ENCODE measurements at places on chromosomes 5 and 9.

- DNase-seq: no peak
Observed at GRCh38 chr5:50352382-50352781, 88.7 kb downstream of the EMB start.

DNA sequence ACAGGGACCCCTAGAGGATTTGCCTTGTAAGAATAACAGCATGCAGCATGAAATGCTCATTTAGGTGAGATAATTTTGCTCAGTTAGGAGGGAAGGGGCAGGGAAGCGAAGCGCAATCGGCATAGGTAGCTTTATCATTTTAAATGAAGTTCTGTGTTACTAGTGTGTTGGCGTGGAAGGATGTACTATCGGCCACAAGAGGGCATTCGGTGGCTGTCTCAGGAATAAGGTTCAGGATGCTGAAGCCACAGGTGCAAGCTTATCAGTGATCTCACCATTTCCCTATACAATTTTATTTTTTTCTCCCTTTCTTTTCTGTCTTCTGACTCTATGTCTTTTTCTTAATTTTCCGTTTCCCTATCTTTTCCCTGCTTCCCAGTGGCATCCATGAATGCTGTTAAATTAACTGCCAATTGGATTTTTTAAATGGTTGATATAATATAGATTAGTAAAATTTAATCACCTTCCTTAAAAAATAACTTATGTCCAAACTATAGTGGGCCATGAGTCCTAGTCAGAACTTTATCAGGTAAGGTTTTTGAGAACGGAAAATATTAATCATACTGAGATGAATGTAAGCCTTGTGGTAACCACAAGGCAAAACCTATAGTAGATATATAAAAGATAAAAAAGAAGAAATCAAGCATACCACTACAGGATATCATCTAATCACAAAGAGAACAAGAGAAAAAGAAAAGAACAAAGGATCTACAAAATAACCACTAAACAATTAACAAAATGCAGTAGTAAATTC is 1.2 kb upstream of the INSL6 start:
- peak; percentile 53 for DNase-seq

DNA sequence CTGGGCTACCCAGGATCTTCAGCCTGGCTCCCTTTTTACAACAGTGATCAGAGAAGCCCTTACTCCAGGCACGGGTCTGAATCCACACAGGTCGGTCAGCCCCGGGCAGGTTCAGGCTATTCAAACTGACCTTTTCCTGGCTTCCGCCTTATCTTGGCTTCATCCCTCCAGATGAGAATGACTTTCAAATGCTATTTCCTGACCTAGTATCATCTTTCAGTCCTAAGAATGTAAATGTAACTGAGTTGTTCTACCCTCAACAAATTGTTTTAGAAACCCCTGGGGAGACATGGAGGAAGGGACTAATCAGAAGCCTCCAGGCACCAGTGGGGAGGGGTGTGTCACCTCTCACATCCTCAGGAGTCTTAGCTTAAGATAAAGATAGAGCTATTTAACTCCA is 213.2 kb downstream of the EPB41L4A start:
- no peak for DNase-seq

DNA sequence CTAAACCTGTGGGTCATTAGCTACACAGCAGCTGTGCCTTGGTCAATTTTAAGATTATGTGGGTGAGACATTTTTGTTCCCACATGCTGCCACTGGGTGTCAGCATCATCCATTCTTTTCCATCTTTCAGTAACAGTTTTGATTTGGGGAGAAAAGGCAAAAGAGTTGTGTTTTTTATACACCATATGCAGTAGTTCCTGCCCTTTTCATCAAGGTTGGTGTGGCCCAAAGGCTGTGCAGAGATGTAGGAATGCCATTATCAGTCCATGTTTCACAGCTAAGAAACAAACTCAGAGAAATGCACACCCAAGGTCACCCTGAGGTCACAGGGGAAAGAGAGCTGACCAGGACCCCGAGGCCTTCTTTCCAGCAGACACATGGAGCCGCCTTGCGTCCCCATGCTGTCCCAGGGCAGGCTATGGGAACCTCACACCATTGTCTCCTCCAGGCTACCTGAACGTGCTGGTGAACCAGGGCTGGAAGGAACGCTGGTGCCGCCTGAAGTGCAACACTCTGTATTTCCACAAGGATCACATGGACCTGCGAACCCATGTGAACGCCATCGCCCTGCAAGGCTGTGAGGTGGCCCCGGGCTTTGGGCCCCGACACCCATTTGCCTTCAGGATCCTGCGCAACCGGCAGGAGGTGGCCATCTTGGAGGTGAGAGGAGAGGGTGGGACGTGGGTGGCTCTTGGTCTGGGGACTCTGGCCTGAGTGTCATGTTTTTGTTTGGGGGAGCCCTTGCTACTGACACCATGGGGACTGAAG is 27.8 kb upstream of the GRPEL2 start:
- peak; percentile 56 for DNase-seq

DNA sequence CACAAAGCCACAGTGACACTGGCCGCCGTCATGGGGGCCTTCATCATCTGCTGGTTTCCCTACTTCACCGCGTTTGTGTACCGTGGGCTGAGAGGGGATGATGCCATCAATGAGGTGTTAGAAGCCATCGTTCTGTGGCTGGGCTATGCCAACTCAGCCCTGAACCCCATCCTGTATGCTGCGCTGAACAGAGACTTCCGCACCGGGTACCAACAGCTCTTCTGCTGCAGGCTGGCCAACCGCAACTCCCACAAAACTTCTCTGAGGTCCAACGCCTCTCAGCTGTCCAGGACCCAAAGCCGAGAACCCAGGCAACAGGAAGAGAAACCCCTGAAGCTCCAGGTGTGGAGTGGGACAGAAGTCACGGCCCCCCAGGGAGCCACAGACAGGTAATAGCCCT is 26.1 kb downstream of the HRH2 start:
- DNase-seq: no peak

DNA sequence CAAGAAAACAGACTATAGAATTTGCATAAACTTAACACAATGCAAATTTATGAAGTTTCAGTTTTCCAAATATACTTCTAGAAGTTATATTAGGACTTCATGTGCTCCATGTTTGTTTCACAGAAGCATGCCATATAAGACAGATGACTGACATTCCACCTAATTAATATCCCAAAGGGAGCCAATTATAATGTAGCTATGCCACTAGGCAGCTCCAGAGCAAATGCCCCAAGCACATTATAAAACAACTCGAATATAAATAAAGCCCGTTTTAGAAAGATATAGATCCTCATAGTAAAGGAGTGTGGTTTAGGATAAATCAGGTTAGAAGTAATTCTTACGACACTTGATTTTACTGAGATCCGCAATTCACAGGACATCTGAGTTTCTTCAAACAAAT is 8.9 kb downstream of the DROSHA start:
- DNase-seq: no peak

DNA sequence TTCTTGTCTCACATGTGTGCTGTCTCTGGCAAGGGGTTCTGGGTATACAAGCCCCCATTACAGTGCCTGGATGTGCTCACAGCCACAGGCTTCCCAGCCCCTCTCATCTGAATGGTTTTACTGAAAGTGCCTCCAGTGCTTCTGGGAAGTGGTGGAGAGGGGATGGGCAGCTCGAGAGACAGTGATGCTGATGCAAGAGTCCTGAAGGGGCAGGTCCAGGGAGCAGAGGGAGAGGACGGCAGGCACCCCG is 93.5 kb downstream of the PHF2 start:
- DNase-seq: peak; percentile 13

- DNase-seq: no peak
Observed at GRCh38 chr5:11547730-11548129, 356.5 kb downstream of the CTNND2 start.

GRCh38 chr5:132779961-132780360 is 2.9 kb upstream of the SEPTIN8 start:
- DNase-seq: no peak

- no peak for DNase-seq
Observed at GRCh38 chr5:111820072-111820471, 63.1 kb upstream of the NREP start.

Data from fibroblast of skin of abdomen (primary cell).